ENCODE measurements at places on chromosomes 16 and 17. TPM values are rescaled to one million over a fixed set of nuclear protein-coding genes. Genes with fewer than 3 reads are reported as not detected.

Gene C17orf78
- total RNA-seq, result not detected

Gene MFSD11
- 21.3 TPM for total RNA-seq

Gene CMTM2
- not detected for total RNA-seq

Gene FTSJ3
- total RNA-seq, result 53.8 TPM

Gene NPB
- 0.57 TPM for total RNA-seq

Gene ACE
- total RNA-seq, result 3.4 TPM

Gene GRAPL
- 0.13 TPM for total RNA-seq
